Posterior vena cava (tissue), 2 donors: ENCODE measurements at places on chromosomes 6 and 20. TPM values are rescaled to one million over a fixed set of nuclear protein-coding genes. Genes with fewer than 3 reads are reported as not detected.

The CLPSL2 gene
- not detected for total RNA-seq

The SAPCD1 gene
- total RNA-seq = not detected

The TNFRSF21 gene
- 4.0 TPM for total RNA-seq

The EPHA7 gene
- total RNA-seq = 0.19 TPM

The C6orf62 gene
- total RNA-seq = 63.9 TPM

The ABT1 gene
- 10.3 TPM for total RNA-seq

The C20orf204 gene
- 0.83 TPM for total RNA-seq

DNA sequence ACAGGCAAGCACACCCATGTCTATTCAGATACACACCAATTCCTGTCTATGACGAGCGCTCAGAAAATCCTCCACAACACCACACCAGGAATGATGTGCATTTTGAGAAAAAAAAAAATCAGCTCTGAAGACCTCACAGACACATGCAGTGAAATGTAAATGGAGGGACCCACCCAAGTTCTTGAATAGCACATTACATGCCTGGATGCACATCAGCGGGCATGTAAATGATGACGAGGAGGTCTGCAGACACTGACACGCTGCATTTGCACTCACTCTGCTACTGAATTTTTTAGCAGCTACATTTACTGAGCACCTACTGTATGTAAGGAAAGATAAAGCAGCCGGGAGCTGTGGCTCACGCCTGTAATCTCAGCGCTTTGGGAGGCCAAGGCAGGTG lies 14.7 kb downstream of the NRSN2 start:
- DNase-seq = no peak

DNA sequence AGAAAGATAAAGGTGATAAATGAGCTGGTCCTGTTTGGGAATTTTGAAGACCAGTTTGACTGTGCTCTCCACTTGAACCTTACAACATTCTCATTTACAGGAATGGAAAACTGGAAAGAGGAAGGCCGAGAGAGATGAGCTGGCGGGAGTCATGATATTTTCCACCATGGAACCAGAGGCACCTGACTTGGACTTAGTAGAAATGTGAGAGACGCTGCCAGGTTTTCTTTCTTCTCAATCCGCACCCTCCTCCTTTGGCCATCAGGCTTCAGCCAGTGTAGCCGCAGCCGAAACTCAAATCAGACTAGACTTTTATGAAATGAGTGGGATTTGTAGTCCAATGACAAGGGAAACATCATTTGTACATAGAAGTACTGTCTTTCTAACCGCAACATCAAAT lies 54.7 kb upstream of the SYNJ2 start:
- no peak for DNase-seq

GRCh38 chr6:8513174-8513573 lies 77.8 kb upstream of the SLC35B3 start:
- no peak for DNase-seq

DNA sequence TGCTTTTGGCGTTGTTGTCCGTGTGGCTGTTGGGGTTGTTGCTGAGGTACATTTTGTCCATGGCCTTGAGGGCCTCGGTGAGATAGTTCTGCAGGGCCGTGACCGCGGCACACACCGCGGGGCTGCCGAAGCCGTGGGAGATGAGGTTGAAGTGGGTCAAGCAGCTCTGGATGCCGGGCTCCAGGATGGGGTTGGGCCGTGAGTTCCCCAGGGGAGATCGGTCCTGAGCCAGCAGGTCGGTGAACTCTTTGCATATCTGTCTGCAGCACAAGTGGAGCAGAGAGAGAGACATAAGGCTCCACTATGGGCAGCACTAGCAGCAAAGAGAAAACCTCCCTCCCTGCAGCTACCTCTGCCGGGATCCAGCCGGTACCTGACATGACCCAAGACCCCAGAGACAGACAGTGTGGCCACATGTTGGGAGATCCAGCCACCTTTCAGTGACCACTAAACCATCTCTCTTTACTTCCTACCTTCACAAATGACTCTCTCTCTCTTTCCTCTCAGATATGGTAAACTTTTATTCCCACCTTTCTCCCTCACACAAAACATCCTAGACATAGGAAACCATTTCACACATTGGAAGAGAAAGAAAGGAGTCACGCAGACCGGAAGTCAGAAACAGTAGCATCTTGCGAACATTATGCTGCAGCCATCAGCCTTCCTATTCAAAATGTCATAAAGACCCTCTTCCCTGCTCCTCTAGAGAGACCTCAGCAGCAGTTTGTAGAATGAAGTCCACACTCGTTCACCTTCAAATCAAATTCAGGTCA lies 16.2 kb downstream of the TFAP2A start:
- DNase-seq = no peak

GRCh38 chr6:14781772-14782525 lies 463.9 kb upstream of the JARID2 start:
- no peak for DNase-seq

GRCh38 chr6:5673019-5673790 lies 333.5 kb downstream of the NRN1 start:
- no peak for DNase-seq

DNA sequence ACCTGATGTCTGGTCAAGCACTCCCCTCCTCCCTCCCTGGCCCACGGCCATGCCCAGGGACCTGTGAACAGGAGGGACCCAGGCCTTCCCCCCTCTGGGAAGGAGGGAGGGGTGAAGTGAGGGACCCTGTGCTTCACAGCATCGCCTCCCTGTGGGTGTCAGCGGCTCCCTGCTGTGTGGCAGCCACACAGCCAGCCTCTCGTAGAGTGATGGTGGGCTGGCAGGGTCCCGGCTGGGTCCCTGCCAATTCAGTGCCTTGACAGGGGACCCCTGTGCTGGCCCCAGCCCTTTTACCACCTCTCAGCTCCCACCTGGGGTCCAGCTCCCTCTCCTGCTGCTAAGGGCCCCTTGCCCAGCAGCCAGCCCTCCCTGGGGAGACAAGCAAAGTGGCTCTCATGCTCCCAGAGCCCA lies 31.3 kb upstream of the GRM4 start:
- DNase-seq = peak; percentile 50
